ENCODE measurements at places on chromosomes 16 and 17.
A peak's percentile ranks its signal among the peaks of the same experiment; 100 is the strongest.

- no peak overlapping the region for H3K27ac ChIP-seq
- H3K4me3 ChIP-seq = no peak overlapping the region
- no peak for DNase-seq
- H3K4me1 ChIP-seq = peaks cover 3% of the 10 kb centered on the region
- no peaks in the 10 kb centered on the region for H3K36me3 ChIP-seq
Measured at GRCh38 chr17:74082886-74083285, 120.6 kb upstream of the RPL38 start.

DNA sequence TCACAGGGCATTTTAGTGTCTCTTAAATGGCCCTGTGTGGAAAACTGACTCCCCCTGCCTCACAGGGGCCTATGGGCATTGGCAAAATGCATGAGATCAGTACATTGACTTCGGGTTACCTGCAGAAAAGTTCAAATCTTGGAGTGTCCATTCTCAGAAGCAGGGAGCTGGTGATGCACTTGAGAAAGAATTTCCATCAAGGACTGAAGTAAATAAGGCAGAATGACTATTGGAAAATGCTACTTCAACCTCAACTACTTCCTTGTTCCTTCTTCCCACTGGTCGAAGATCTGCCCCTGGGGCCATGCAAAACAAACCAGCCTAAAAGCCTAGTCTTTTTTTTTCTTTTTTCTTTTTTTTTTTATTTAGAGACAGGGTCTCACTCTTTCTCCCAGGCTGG lies 13.8 kb upstream of the GSDMA start:
- peaks cover 3% of the 10 kb centered on the region for H3K4me1 ChIP-seq
- no peaks in the 10 kb centered on the region for H3K36me3 ChIP-seq
- DNase-seq = no peak
- H3K27ac ChIP-seq = no peak overlapping the region
- no peaks in the 10 kb centered on the region for H3K27me3 ChIP-seq

DNA sequence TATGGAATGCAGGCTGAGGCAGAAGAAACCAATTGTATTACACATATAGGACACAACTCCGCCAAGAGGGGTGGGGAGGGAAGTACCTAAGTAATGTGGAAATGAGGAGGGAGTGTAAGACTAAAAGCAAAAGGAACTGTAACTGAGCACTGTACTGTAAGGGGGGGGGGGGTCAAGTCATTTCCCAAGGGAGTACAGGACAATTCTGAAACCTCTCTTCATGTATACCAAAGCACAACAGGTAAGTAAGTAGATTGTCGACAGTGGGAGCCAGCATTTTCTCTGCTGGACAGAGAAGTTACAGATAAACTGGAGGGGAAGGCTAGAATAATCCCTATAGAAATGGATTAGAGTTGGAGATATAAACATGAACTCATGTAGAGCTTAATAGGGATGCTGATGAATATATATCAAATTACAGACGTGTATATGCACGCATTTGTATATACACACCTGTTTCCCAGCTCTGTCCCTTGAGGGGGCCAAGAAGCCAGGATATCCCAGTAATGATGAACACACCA lies 6.4 kb downstream of the USP22 start:
- DNase-seq = no peak
- peaks cover 6% of the 10 kb centered on the region for H3K36me3 ChIP-seq
- H3K27me3 ChIP-seq = no peaks in the 10 kb centered on the region
- H3K4me3 ChIP-seq = no peak overlapping the region
- H3K4me1 ChIP-seq = peaks cover 20% of the 10 kb centered on the region

DNA sequence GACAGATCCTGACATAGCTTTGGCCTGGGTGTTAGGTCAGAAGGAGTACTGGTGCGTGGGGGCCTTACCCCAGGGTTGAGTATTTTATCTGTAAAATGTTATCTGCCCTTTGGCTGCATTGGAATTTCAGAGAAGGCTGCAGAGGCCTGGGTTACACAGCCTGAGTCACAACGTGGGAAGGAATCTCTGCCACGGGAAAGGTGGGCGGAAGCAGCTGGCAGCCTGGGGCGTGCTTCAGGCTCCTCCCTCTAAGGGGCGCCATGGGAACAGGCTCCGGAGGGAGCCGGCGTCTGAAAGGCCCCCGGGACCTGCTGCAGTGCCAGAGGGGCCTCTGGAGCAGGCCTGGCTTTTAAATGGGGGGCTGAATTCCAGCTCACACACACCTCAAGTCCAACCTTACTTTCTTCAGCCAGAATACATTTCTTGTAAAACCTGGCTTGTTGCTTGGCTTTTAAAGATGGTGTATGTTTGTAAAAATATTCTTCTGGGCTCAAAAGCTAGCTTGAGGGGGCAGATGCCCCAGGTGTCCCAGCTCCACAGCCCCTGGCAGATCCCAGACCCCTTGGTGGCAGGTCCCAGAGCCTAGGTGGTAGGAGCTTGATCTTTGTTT lies 142.2 kb downstream of the RAB11FIP4 start:
- DNase-seq = peak; percentile 80
- no peaks in the 10 kb centered on the region for H3K36me3 ChIP-seq
- no peak overlapping the region for H3K27ac ChIP-seq
- no peaks in the 10 kb centered on the region for H3K27me3 ChIP-seq
- no peaks in the 10 kb centered on the region for H3K4me1 ChIP-seq

GRCh38 chr16:12801511-12802042 lies 2.1 kb downstream of the CPPED1 start:
- H3K4me1 ChIP-seq = no peaks in the 10 kb centered on the region
- H3K27ac ChIP-seq = no peak overlapping the region
- H3K4me3 ChIP-seq = no peak overlapping the region
- DNase-seq = no peak

GRCh38 chr17:16930571-16931317 lies 41.2 kb downstream of the TNFRSF13B start:
- no peaks in the 10 kb centered on the region for H3K4me1 ChIP-seq
- no peak overlapping the region for H3K27ac ChIP-seq
- no peaks in the 10 kb centered on the region for H3K36me3 ChIP-seq

GRCh38 chr17:29930409-29931010 lies 482 bp upstream of the SSH2 start:
- peaks cover 2% of the 10 kb centered on the region for H3K4me1 ChIP-seq
- peak; percentile 22 for DNase-seq
- no peaks in the 10 kb centered on the region for H3K36me3 ChIP-seq
- H3K27ac ChIP-seq = no peak overlapping the region

- H3K36me3 ChIP-seq = peaks cover 4% of the 10 kb centered on the region
- H3K27ac ChIP-seq = no peak overlapping the region
- H3K4me1 ChIP-seq = no peaks in the 10 kb centered on the region
- no peak for DNase-seq
- no peaks in the 10 kb centered on the region for H3K27me3 ChIP-seq
Measured at GRCh38 chr16:67571464-67571863, 9.1 kb downstream of the CTCF start.

GRCh38 chr17:64500487-64500859 lies 3.6 kb upstream of the POLG2 start:
- H3K4me3 ChIP-seq = no peak overlapping the region
- DNase-seq = no peak
- H3K27me3 ChIP-seq = no peaks in the 10 kb centered on the region
- no peak overlapping the region for H3K27ac ChIP-seq
- H3K4me1 ChIP-seq = no peaks in the 10 kb centered on the region

DNA sequence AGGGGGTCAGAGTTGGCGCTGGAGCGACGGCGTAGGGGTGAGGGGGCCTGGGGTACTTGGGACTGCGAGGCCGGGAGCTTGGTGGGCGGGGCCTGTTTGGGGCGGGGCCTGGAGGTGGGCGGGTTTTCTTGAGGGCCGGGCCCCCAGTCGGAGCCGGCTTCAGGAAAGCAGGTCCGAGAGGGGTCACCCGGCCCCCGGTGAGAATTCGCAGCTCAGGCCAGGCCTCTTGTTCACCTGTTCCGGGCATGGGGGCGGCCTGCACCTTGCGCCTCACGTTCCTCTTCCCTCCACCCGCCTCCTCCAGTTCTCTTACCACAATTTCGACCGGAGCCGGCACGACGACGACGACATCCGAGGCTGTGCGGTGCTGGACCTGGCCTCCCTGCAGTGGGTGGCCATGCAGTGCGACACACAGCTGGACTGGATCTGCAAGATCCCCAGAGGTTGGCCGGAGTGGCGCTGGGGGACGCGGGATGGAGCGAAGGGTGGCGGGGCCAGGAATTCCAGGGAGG lies 52.5 kb downstream of the MRC2 start:
- H3K4me3 ChIP-seq = no peak overlapping the region
- H3K36me3 ChIP-seq = peaks cover 17% of the 10 kb centered on the region
- no peak for DNase-seq
- H3K27ac ChIP-seq = no peak overlapping the region

DNA sequence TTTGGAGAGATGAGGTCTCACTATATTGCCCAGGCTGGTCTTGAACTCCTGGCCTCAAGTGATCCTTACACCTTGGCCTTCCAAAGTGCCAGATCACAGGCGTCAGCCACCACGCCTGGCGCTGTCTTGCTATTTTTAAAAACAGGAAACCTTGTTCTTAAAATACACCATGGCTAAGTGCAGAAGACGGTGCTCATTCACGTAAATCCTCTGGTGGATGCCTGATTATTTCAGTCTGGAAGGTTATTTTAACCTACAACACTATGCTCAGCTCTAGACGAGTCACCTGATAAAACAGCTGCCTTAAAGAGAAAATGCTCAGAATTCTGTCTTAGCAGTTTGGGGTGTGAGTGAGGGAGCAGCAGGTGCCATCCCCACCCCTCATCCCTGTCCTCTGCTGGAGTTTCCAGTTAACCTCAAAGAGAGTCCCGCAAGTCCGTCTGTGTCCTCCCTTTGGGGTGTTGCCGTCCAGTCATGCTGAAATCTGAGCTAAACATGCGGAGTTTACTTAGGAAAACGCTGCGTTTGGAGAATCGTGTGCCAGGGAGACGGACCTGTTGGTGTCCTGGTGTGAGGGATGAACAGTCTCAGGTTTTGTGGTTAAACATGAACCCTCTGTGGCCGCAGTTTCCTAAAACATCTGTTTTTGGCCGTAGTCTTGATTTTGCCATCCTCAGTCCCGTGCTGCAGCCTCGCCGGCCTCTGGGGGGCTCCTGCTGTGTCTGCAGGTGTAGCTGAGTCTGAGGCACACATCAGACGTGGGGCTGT lies 17.1 kb downstream of the SPG7 start:
- H3K27ac ChIP-seq = no peak overlapping the region
- no peak for DNase-seq
- H3K4me1 ChIP-seq = no peaks in the 10 kb centered on the region
- no peak overlapping the region for H3K4me3 ChIP-seq

DNA sequence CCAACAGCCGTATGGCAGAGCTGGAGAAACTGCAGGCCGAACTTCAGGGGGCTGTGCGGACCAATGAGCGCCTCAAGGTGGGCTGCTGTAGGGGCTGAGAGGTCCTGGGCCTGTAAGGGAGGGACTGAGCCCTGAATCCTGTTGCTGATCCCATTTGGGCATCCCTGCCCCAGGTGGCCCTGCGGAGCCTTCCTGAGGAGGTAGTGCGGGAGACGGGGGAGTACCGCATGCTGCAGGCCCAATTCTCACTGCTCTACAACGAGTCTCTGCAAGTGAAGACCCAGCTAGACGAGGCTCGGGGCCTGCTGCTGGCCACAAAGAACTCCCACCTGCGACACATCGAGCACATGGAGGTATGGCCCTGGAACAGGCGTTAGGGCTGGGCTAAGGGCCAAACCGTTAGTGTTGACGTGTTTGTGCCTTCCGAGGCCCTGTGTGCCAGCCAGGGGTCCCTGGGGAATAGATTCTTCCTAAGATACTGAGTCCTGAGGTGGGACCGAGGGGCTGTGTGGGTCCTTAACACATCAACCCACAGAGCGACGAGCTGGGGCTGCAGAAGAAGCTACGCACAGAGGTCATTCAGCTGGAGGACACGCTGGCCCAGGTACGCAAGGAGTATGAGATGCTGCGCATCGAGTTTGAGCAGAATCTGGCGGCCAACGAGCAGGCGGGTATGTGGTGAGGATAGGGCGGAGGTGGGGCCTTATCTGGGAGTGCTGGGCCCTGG lies 4.2 kb downstream of the RNF40 start:
- H3K36me3 ChIP-seq = peaks cover 27% of the 10 kb centered on the region
- H3K27me3 ChIP-seq = no peaks in the 10 kb centered on the region
- DNase-seq = no peak
- no peak overlapping the region for H3K4me3 ChIP-seq
- H3K27ac ChIP-seq = no peak overlapping the region
- no peaks in the 10 kb centered on the region for H3K4me1 ChIP-seq

DNA sequence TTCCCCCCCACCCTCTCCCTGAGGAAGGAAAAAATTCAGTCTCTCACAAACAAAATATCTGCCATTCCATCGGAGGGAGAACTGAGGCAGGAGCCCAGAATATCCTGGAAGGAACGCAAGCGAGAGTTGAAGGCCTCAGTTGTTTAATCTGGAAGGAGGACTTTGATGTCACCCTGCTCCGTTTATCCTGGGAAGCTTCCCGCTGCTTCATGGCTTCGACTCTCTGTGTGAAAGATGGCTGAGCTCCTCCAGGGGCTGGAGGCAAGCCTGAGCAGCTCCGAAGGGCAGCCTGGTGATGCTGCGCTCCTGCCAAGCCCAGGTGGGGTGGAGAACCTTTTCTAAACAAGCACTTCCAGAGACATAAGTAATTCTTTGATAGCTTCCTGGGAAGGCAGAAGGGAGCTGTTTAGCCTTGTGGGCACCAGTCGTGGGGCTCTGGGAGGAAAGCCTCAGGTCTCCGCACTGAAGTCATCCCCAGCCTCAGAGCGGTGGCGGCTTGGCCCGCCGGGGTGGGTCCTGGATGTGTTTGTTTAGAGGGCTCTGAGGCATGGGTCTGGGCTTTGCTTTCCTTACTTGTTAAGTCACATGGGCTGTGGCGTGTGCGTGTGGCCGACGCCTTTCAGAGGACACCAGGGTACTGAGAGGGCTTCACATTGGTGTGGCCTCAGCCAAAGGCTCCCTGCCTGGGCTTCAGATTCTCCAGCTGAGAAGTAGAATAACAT lies 7.9 kb downstream of the NKD1 start:
- H3K4me1 ChIP-seq = no peaks in the 10 kb centered on the region
- H3K27me3 ChIP-seq = no peaks in the 10 kb centered on the region
- no peak for DNase-seq

GRCh38 chr16:57203451-57203850 lies 17.3 kb downstream of the RSPRY1 start:
- no peaks in the 10 kb centered on the region for H3K27me3 ChIP-seq
- H3K36me3 ChIP-seq = peaks cover 3% of the 10 kb centered on the region
- H3K27ac ChIP-seq = no peak overlapping the region
- H3K4me1 ChIP-seq = no peaks in the 10 kb centered on the region

DNA sequence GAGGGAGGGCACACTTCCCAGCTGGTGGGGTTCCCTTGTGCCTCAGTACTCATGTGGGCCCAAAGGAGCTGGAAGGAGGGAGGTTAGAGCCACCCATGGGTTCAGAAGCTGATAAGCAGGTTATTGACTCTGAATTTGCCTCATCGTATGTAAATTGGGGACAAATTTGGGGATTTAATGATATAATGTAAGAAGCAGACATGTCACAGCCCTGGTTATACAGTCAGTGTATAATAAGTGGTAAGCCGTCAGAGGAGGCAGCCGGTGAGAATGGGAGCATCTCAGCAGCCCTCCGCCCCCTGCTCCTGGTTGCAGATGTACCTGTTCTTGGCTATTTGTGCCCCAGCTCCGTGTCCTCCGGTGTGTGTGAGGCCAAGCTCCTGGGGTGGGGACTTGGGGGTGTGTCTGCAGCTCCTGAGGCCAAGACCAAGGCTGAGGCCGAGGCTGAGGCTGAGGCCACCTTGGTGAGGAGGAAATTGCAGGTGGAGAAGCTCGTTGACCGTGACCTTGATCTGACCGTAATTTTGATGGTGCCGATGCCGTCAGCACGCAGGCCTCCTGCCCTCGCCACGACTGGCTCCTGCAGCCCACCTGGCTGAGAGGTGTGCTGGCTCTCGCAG lies 288.1 kb downstream of the SEC14L1 start:
- DNase-seq = no peak
- H3K27me3 ChIP-seq = no peaks in the 10 kb centered on the region
- H3K4me3 ChIP-seq = no peak overlapping the region

GRCh38 chr17:19433727-19434340 lies 22.8 kb downstream of the RNF112 start:
- H3K36me3 ChIP-seq = no peaks in the 10 kb centered on the region
- peak overlapping the region; percentile 81 for H3K27ac ChIP-seq
- no peak overlapping the region for H3K4me3 ChIP-seq
- no peaks in the 10 kb centered on the region for H3K27me3 ChIP-seq
- DNase-seq = peak; percentile 90
